Central memory CD8-positive, alpha-beta T cell (primary cell): ENCODE measurements at places on chromosomes 5 and 9.

DNA sequence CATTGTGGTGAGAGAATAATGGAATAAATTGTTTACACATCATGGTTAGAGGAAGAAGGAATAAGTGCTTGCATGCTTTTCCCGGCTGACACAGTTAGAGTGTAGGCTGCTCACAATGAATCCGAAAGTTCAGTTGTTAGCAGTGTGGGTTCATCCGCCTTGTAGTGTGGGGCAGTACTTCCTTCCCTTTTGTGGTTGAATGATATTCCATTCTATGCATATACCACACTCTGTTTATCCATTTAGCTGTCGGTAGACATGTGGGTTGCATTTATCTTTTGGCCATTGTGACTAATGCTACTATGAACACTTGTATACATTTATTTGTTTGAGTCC is 84.0 kb downstream of the COL5A1 start:
- no peaks in the 10 kb centered on the region for H3K4me1 ChIP-seq
- H3K27ac ChIP-seq: no peak overlapping the region
- no peaks in the 10 kb centered on the region for H3K36me3 ChIP-seq
- no peak for DNase-seq
- H3K27me3 ChIP-seq: peaks cover 12% of the 10 kb centered on the region
- no peak overlapping the region for H3K4me3 ChIP-seq

DNA sequence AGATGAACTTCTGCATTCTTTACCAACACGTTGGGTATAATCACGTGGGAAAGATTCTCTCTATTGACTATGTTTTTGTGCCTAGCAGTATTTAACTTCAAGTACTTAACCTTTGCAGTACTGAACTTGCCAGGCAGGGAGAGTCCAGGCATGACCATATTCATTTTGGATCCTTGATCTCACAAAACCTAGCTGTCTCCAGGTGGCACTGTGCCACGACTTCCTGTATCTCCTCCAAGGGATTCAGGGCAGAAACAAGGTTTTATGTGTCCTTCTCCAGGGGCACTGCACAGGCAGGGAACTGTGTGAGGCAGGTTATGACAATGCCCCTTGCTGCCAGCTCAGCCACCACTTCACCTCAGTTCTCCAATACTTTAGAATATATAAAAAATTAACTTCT is 11.7 kb upstream of the IFNA5 start:
- no peaks in the 10 kb centered on the region for H3K4me1 ChIP-seq
- no peak overlapping the region for H3K27ac ChIP-seq
- peaks cover 10% of the 10 kb centered on the region for H3K27me3 ChIP-seq
- H3K36me3 ChIP-seq: peaks cover 5% of the 10 kb centered on the region
- DNase-seq: no peak

GRCh38 chr9:20781092-20781491 is 97.0 kb downstream of the FOCAD start:
- no peak overlapping the region for H3K4me3 ChIP-seq
- no peak for DNase-seq
- H3K27ac ChIP-seq: no peak overlapping the region
- peaks cover 1% of the 10 kb centered on the region for H3K36me3 ChIP-seq
- H3K27me3 ChIP-seq: no peaks in the 10 kb centered on the region

DNA sequence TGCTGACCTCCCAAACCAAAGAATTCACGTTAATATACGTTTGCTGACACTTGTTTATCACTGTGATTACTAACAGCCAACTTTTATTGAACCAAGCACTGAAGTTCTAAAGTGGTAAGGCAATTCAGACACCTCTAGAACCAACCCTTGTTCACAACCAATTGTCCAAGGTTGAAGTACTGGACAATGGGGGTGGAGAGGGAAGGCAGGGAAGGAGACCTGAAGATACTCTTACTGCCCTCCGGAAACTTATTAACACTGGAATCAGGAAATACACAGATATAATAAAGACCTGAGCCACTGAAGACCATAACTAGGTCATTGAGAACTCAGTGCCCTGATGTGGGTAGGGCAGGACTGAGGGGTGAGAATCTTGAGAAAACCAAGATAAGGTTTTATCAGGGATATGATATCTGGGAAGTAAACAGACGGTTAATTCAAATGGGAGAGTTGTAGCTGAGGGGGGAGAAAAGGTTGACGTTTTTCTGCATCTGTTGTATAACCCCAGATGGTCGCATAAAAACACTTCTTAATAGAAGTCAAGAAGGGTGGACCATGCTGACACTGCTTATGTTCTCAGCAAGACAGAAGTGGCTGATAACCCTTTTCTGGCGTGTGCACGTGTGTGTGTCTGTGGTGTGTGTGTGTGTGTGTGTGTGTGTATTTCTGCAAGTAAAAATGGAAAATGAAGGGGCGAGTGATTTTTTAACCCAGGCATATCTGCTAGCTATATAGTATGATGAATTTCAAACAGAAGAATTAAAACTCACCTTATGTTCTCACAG is 125.9 kb downstream of the LHFPL2 start:
- no peaks in the 10 kb centered on the region for H3K36me3 ChIP-seq
- DNase-seq: no peak
- peaks cover 70% of the 10 kb centered on the region for H3K27me3 ChIP-seq
- no peak overlapping the region for H3K27ac ChIP-seq

GRCh38 chr9:126415741-126416370 is 89.2 kb downstream of the MVB12B start:
- H3K4me3 ChIP-seq: no peak overlapping the region
- DNase-seq: no peak
- no peaks in the 10 kb centered on the region for H3K27me3 ChIP-seq
- peaks cover 48% of the 10 kb centered on the region for H3K4me1 ChIP-seq
- peak overlapping the region; percentile 24 for H3K27ac ChIP-seq

GRCh38 chr5:18771097-18771610 is 1136.9 kb downstream of the TAF11L14 start:
- no peak for DNase-seq
